ENCODE measurements at places on chromosomes 3 and 15.

DNA sequence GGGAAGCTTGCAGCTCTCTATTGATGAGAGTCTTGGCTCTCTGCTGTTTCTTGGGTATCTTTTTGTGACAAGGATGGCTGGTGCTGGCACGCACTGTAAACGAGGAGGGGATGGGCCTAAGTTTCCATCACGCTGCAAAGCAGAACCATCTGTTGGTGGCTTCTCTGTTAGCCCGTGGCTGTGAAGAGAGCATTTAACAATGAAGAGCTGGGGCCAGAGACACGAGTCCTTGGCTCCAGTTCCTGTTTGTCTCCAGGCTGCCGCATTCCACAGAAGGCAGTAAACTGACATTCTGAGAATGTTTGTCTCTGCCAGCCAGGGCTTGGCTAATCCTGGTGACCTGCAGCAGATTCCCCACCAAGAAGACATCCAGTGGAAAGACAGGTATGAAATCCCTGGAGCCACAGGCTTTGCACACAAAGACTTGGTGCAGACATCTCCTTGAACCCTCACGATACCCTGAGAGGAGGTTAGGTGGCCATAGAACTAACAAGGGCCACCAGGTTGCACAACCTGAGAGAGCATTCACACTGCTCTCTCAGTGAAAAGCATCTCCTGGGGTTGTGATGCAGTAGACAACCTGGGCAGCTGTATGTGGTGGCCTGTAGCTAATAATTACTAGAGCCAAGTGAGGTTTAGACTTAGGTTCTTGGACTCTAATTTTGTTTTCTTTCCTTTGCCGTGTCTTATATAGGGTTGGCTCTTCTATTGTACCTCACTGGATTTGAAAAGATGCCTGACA lies 130.9 kb downstream of the ASB7 start:
- DNase-seq: no peak
- H3K27me3 ChIP-seq: no peaks in the 10 kb centered on the region
- H3K27ac ChIP-seq: no peak overlapping the region
- no peaks in the 10 kb centered on the region for H3K4me1 ChIP-seq
- no peaks in the 10 kb centered on the region for H3K36me3 ChIP-seq

- DNase-seq: no peak
- H3K4me1 ChIP-seq: no peaks in the 10 kb centered on the region
Observed at GRCh38 chr3:60755094-60755493, 496.2 kb downstream of the FHIT start.

- H3K4me1 ChIP-seq: no peaks in the 10 kb centered on the region
- H3K4me3 ChIP-seq: no peak overlapping the region
- no peak overlapping the region for H3K27ac ChIP-seq
- H3K27me3 ChIP-seq: peaks cover 14% of the 10 kb centered on the region
- no peak for DNase-seq
Observed at GRCh38 chr3:180534828-180535227, 67.1 kb upstream of the TTC14 start.

GRCh38 chr3:105497386-105497785 lies 130.7 kb downstream of the ALCAM start:
- H3K4me3 ChIP-seq: no peak overlapping the region
- H3K36me3 ChIP-seq: no peaks in the 10 kb centered on the region
- no peak overlapping the region for H3K27ac ChIP-seq
- H3K27me3 ChIP-seq: no peaks in the 10 kb centered on the region
- H3K4me1 ChIP-seq: no peaks in the 10 kb centered on the region
- no peak for DNase-seq

DNA sequence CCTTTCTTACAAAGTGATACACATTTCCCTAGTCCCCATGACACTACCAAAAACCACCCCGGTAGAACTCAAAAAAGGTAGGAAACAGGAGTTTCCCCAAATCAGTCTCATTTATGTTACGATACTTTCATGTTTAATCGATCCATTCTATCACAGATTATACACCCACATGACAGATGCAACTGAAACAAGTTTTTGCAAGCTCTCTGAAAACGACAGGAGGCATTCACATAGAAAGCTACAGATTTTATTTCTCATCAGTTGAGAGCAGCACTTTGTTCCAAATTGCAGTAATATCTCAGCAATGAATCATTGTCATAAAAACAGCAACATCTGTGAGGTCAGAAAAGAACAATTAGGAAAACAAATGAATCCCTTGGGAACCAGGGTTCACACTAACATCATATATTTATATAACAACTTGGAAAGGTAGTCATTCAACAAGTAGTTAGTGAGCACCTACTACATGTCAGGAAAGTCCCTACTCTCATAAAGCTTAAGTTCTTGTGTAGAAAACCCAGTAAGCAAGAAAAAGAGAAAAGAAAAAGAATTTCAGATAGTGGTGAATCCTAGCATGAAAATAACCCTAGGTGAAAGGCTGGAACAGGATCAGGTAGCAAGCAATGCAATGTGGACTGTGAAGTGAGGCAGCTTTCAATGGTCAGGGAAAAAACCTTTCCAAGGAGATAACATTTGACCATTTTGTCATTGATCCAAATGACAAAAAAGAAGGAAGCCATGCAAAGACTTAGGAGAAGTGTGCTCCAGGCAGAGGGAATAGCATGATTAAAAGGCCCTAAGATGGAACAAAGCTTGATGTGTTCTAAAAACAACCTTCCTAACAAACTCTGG lies 8.3 kb downstream of the PLD1 start:
- no peak overlapping the region for H3K4me3 ChIP-seq
- no peak for DNase-seq
- peaks cover 9% of the 10 kb centered on the region for H3K27me3 ChIP-seq
- no peaks in the 10 kb centered on the region for H3K36me3 ChIP-seq
- H3K4me1 ChIP-seq: peaks cover 8% of the 10 kb centered on the region

DNA sequence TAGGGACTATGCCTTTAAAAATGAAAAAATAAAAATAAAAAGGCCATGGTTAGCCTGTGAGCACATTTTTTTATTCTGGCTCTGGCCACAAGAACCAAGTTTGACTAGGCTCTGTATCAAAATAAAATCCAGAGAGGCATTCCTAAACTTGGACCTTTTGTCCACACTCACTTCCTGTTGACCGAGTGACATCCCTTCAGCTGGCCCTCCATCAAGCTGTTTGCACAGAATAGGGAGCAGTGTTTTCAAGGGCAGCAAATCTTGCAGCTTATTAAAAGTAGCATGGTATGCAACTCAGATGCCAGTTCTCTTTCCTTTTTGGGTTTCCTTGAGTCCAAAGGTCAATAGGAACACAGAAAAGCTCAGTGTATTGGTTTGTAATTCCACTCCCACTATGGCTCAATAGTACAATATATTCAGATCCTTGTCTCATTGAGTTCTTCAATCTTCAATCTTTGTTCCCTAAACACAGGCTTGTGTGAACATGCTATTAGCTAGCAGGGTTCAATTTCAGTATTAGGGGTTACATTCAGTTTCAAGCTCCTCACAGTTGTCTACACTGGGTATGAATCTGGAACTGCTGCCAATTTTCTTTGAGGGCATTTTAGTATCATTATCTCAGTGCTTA lies 244.5 kb downstream of the RBMS3 start:
- no peaks in the 10 kb centered on the region for H3K36me3 ChIP-seq
- DNase-seq: no peak
- no peak overlapping the region for H3K4me3 ChIP-seq
- H3K27ac ChIP-seq: no peak overlapping the region

GRCh38 chr3:195209083-195209846 lies 61.7 kb downstream of the XXYLT1 start:
- no peaks in the 10 kb centered on the region for H3K27me3 ChIP-seq
- no peak overlapping the region for H3K27ac ChIP-seq
- H3K36me3 ChIP-seq: peaks cover 2% of the 10 kb centered on the region
- no peaks in the 10 kb centered on the region for H3K4me1 ChIP-seq
